ENCODE measurements at places on chromosomes 2 and 18. TPM values are rescaled to one million over a fixed set of nuclear protein-coding genes. Genes with fewer than 3 reads are reported as not detected.

GRCh38 chr18:37179384-37179783, 350.5 kb downstream of the KIAA1328 start:
- DNase-seq = no peak

GRCh38 chr2:719191-719590, 42.0 kb upstream of the TMEM18 start:
- DNase-seq = no peak

DNA sequence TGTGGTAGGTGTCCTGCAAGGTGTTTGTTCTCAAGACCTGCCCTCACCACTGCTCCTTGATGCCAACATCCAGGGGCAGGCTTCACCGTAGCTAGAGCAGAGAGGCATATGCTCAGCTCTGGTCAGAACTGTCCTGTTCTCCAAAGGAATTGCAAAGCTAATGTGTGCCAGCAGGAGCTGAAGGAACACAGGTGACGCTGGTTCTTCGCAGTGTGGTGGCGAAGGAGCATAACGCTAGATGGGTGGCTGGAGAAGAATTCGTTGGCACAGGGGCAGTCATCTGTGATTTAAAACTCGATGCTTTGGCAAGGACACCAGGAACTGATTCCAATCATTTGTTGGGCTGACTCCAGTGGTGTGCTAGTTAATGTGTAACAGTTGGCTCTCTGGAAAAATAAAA, 11.4 kb upstream of the PER2 start:
- no peak for DNase-seq

GRCh38 chr2:139122711-139123158, 342.5 kb upstream of the NXPH2 start:
- no peak for DNase-seq

- DNase-seq = no peak
These were observed 1111.9 kb upstream of the GYPC start for GRCh38 chr2:125543968-125544514.

IKZF2 gene
- 4.2 TPM for polyA plus RNA-seq

Measured in hindlimb muscle (tissue), 1 donor.